Progenitor cell of endocrine pancreas (in vitro differentiated cells): ENCODE measurements at places on chromosomes 16 and 17.

- DNase-seq: no peak
Observed at GRCh38 chr16:77612596-77612995, 109.7 kb upstream of the NUDT7 start.

GRCh38 chr16:12679660-12680272, 123.9 kb downstream of the CPPED1 start:
- DNase-seq: no peak

DNA sequence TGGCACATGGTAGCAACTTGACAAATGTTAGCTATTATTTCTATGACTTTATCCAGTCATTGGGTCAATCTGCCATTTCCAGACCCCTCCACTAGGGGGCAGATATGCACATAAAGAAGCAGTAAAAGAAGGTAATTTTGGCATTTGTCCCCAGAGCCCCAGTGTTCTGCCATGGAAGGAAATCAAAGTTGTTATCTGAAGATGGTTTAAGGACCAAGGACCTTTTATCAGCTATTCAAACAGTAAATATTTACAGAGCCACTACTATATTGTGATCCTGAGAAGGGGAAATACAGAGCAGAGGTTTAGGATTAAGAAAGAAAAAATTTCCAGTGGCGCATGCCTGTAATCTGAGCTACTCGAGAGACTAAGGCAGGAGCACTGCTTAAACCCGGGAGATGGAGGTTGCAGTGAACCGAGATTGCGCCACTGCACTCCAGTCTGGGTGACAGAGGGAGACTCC, 20.0 kb downstream of the TRAF4 start:
- DNase-seq: peak; percentile 66

DNA sequence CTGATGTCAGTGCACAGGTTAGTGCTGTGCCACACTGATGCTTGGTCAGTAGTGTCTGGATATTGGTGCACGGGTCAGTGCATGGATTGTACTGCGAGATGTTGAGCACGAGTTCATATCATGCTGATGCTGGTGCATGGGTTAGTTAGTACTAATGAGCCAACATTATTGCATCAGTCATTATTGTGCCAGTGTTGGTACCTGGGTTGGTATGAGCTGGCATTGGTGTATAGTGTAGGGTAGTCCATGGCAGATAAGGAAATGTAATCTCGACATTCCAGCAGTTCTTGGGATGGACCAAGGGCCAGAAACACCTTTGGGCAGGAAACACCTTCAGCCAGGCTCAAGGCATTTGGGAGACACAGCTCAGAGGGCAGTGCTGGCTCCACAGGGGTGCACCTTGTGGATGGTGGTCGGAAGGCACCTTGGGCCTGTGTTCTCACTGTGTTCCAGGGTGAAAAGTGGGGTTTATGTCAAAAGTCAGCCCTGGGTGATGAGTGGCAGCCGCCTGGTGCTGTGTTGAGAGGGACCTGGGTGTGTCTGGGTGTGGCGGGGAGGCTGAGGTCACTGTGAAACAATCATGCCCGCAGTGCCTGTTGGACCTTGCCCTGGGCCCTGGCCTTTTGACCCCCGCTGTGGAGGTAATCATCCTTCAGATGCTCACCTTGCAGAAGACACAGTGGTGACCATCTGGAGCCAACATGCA, 100.7 kb upstream of the ZNF469 start:
- DNase-seq: no peak

DNA sequence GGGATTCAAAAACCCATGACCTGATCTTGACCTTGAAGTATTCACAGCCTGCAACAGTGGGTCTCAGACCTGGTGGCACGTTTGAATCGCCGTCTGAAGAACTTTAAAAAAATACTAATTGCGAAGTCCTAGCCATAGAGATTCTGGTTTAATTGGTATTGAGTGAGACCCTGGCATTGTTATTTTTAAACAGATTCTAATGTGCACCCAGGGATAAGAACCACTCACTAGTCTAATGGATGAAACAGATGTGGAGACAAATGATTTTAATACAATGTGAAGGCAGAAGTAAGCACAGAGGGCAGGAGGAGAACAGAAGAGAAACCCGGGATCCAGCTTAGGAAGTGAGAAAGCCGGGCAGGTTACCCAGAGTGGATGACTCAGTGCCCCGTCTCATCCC, 21.2 kb downstream of the TMEM98 start:
- DNase-seq: no peak

DNA sequence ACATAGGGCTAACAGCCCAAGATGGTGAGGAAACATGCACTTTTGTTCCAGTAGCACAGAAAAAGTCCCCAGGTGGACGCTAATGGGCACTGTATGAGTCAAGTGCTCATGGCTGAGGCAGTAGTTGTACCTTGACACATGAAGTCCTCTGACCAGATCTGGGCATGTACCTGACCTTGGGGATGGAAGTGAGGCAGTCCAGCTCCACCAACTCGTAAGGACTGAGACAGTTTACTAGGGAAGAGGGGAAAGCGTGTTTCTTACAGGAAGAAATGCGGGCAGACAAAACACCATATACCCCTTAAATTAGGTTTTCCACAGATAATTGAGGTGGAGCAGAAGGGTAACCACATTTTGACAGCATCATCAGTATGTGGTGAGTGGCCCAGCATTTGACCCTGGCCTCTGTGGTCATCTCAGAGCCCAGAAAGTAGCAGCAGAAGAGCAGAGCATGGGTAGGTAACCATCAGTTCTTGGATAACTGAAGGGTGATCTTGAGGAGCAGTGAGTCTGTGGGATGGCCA, 32.4 kb upstream of the METTL9 start:
- no peak for DNase-seq

DNA sequence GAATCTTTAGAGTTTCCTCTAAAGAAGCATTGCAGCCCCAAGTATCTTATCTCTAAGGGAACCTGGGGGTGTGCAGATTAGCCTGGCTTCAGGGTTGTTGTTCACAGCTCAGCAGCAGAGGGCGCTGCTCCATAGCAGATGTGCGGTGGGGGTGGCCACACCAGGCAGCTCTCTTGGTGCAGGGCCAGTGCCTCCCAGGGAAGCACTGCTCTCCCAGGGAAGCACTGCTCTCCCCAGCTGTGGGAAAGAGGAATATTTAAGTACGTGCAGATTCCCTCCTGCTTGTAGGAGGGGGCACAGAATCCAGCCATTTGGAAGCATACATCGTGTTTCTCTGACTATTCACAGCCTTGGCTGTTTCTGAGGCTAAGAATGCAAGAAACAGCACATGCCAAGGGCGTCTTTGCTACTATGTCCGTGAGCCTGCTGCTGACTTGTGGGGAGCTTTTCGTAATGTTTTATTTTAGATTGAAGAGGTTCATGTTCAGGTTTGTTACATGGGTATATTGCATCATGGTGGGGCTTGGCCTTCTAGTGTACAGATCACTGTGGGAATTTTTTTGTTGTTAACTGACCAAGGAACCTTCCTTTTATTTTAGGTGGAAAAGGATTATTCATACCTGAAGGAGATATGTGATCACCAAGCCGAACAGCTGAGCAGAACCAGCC, 217.8 kb downstream of the SPECC1 start:
- peak; percentile 58 for DNase-seq

GRCh38 chr16:86572041-86572521, 5.5 kb downstream of the FOXC2 start:
- no peak for DNase-seq

- no peak for DNase-seq
Observed at GRCh38 chr17:56186222-56186786, 33.0 kb downstream of the ANKFN1 start.

- DNase-seq: no peak
Observed at GRCh38 chr17:55895112-55895759, 144.4 kb downstream of the PCTP start.

- DNase-seq: no peak
Observed at GRCh38 chr17:77792626-77793025, 165.9 kb upstream of the TNRC6C start.

DNA sequence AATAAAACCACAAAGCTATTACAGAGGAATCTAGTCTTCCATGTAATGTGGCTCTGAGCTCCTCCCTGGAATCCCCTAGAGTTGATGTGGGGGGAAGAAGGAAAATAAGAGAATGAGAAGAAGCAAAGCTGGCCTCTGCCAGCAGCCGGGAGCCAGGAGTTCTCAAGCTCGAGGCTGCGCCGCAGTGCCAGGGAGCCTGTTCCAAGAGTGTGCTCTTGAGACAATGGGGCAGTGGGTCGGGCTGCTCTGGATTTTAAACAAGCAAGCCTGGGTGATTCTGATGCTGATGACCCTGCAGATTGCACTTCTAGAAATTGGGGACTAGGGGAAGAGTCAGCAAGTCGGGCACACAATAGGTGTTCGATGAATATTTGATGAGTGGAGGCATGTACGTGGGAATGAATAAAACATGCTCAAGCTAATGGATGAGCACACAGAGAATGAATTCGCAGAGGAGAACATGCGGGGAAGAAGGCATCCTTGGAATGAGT, 119.9 kb downstream of the CMIP start:
- no peak for DNase-seq

DNA sequence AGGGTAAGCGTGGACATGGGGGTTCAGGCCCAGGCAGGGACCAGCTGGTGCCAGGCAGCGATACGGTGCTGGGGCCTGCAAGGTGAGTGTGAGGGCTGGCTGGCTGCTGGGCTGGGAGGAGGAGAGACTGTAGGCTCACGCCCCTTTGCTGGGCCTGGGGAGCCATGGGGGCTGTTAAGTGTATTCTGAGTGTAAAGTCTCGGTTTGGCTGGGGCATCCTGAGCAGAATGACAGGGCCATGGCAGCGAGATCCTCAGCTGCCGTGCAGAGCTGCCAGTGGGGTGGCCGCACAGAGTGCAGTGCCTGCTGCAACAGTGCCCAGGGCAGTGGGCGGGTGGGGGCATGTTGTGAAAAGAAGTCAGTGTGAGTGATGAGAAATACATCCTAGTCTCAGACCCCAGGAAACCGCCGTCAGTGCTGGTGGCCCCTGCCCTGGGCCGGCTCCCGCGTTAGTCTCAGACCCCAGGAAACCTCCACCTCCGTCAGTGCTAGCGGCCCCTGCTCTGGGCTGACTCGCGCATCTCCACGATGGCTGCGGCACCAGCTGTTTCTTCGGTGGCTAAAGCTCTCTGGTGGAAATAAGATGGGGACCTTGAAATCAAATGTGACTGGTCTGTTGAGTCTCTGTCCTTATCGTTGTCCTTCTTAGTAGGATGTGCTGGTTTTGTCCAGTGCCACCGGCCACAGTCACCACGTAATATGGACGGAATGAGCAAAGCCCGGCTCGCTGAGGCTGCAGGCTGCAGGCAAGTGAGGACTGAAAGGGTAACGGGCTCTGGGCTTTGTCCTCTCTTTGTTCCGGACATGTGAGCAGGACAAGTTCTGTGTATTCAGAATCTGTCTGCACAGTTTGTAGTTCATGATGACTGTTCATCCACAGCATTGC, 22.9 kb downstream of the ACSF3 start:
- no peak for DNase-seq

DNA sequence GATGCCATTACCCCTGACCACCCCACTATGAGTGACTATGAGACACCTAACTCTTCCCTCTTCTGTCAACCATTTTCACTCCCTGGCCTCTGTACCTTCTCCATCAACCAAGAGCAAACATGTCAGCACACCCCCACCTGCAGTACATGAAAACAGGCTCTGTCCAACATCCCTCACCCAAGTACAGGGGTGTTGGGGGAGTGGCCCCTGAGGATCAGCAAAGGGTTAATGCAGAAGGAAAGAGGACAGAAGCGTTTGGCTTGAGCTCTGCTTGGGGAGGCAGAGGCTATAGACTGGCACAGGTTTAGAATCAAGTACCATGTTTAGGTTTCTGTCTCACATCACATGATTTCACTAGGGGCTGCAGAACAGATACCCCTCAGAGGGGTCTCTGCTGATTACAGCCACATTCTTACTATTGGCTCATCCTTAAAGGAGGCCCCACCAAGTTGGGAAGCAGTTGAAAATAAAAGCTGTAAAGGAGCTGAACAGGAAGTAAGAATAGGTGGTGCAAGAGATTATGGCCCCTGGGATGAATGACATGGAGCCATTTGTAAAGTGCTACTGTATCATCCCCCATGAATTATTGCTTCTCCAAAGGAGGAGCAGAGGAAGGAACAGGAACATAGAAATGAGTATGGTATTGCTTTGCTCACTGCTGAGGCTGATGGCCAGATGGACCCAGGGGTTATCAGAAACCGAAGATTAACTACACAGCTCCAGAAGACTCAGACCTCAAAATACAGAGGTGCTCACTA, 2.4 kb upstream of the PSMC3IP start:
- no peak for DNase-seq

DNA sequence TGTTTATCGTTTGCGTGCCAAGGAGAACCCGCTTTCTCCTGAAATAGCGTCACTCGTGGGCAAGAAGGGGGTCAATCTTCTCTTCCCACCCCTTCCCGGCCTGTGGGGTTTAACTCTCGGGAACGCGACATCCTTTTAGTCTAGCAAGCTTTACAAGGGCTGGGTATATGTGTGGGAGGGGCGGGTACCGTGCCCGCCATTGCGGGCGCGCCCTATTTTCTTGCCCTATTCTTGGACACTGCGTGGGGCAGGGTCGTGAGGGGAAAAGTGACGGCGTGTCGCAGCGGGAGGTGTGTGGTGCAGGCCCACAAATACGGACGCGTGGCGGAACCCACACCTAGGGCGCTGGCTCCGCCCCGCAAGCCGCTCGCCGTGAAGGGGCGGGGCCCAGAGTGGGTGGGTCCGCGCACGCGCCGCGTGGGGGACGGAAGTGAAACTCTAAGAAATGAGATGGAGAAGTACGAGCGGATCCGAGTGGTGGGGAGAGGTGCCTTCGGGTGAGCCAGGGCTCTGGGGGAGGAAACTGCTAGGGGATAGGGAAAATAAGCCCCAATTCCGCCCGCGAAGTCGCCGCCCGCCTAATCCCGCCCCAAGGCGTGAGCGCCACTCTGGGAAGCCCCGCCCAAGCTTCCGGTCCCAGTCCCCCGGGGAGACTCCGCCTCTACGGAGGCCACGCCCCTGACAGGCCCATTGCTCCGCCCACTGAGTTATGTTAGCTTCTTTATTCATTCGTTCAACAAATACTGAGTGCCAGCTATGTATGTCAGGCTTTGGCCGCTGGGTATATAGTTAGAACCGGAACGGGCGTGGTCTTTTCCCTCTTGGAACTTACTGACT, at the start of gene NEK8:
Gene NEK8, plus strand, starts transcription at position 425 of the 837 bp plus-strand sequence. Its CDS starts 26 bp downstream, at position 451.
- DNase-seq: peak; percentile 95

GRCh38 chr17:8762012-8762411, 3.7 kb upstream of the SPDYE4 start:
- no peak for DNase-seq

DNA sequence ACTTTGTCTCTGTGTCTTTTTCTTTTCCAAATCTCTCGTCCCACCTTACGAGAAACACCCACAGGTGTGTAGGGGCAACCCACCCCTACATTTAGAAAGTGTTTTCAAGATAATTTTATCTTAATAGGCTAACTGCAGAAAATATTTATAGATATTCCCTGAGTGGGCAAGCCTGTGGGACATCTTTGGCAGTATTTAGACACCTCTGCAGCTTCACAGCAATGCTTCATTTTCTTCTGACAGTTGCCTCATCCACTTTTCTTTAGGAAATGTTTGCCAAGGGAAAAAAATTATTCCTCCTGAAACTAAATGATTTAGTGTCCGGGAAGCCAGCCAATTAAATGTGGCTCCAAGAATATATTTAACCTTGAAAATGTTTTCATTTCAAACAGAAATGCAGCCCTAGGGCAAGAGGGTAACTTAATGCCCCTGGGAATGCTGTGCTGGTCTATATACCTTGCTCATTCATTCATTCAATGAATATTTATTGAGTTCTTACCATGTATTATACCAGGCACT, 290.4 kb downstream of the ABCC12 start:
- no peak for DNase-seq
